ENCODE measurements at places on chromosomes 3 and 15.

DNA sequence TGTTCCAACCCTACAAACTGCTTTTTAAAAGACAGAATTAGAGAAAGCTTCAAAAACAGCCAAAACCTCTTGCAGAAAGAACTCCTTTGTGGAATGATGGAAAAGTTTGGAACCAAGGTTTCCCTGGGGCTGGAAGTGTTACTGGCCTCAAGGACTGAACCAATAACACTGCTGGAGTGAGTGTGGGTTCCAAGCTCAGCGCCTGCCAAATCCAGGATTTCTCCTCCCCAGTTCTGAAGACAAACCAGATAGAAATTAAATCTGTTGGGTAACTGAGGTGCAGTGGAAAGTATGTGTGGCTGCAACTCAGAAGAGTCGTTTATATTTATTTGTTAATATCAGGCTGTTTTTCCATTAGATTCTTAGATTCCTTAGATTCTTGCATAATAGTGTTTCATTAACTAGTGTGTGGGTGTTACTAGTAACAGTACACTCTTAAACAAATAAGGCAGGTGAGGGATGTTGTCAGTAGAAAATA is 66.5 kb upstream of the FNDC3B start:
- peak; percentile 45 for DNase-seq

- DNase-seq = no peak
Measured at GRCh38 chr3:124593442-124593829, 136.8 kb upstream of the UMPS start.

- no peak for DNase-seq
Measured at GRCh38 chr15:26967719-26968269, 3.2 kb upstream of the GABRG3 start.

GRCh38 chr3:141292356-141293058 is 60.9 kb downstream of the PXYLP1 start:
- DNase-seq = no peak

DNA sequence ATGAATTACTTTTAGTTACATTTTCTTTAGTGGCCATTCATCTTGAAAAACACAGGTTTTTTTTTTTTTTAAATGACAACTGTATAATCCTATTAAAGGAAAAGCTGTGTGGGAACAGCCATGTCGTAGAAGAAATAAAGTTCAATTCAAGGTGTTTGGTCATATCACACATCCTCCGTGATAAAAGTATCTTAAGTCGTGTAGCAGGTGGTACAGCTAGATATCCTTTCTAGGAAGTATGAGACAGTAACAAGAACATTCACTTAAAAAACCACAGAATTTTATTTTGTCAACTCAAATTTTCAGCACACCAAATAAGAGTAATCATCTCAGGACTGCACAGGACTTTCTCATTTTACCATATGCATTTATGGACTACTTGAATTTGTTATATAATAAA is 16.1 kb downstream of the ZDHHC23 start:
- no peak for DNase-seq

GRCh38 chr3:13009132-13009945 is 63.9 kb downstream of the IQSEC1 start:
- no peak for DNase-seq

DNA sequence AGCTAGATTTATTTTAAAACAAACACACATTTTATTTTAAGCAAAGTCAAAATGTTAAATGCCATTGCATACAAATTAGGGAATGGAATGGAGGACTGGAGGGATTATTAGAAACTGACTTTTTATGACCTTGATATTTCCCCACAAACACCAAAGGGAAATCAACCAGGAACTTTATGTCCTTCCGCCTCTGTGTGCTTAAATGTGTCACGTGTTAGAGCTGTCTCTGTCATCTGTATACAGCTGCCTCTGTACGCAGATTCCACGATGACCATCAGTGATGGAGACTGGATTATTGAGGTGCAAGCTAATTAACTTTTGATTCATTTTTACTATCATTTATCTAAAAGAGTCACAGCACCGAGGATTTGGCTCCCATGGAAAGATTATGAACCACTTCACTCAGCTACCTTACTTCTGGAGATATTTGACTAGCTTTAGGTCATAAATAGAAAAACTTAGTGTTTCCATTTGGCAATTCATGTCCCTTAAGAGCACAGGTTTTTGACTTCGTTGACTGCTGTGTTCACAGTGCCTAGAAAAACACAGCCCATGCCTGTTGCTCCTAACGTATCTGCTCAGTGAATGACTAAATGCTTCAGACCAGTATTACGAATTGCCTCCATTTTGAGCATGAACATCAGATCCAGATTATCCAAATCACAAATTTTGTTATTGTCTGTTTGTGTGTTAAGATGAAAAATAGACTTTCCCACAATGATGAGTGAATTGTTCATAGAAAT is 1048.1 kb downstream of the MCTP2 start:
- no peak for DNase-seq

- peak; percentile 33 for DNase-seq
Measured at GRCh38 chr3:49470714-49471420, 800 bp downstream of the DAG1 start.

DNA sequence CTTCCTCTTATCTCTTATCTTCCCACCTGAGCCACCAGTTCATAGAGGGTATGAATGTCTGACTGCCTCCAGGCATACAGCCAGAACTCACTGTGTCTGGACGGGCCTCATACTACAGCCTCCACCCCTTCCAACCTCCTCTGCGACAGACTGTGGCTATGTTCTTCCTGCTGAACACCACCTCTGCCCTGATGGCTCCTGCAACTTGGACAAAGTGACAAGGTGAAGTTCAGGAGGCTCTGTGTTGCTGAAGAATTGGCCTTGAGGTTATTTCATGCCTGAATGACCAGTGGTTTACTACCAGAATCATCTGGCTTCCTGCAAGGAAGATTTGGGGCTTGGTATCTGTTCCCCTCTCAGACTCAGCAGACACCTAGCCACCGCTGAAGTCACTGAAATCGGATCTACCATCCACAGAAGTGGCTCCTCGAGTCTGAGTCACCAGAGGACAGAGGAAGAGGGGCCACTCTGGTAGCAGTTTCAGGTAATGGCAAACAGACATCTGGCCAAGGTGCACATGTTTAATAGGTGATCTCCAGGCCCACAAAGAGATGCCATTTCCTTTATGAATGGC is 14.2 kb upstream of the ULK3 start:
- DNase-seq = no peak

DNA sequence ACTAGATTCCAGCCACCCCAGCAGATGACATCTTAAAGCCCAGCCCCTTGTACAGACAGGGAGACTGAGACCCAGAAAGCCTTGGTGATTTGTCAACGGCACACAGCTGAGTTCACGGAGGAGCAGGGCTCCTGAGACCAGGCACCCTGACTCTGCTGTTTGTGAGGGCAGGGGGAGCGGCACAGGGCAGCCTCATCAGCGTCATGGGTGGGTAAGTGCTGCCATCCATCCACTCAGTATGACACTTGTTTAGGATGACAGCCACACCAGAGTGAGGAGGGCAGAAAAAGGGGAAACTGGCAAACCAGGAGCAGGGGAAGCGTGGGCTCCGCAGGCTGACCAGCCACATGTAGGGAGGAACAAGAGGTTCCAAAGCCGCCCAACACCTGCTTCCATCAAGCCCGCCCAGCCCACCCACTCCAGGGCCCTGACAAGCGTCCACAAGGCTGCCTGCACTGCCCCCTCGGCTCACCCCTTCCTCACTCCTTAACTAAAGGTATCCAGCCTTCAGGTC is 19.9 kb downstream of the RBPMS2 start:
- DNase-seq = no peak

DNA sequence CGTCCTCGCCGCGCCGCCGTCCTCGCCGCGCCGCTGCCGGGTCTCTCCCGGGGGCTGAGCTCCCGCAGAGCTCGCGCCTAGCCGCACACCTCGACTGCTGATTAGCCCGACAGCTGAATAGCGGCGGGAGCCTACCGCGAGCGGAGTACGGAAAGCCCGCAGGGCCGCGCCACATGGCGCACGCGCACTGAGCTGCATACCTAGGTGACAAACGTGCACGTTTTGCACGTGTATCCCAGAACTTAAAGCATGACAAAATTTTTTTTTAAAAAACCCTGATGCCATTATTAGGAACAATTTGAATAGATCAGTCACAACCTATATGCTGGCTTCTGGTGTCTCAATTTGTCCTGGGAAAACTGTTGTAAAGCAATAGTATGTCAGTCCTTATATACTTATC is at the start of gene GOLGA8A:
Gene GOLGA8A, minus strand, starts transcription at position 122 of the 400 bp plus-strand sequence. CDS start 48,117 bp downstream, outside the sequence.
- DNase-seq = peak; percentile 43

GRCh38 chr3:11154036-11154952 is at the start of gene HRH1:
TSS of gene HRH1 (plus strand) at chr3:11154493. CDS start at chr3:11259038, 104,545 bp downstream.
- no peak for DNase-seq

- no peak for DNase-seq
Measured at GRCh38 chr3:58055314-58055713, 47.1 kb downstream of the FLNB start.

- no peak for DNase-seq
Measured at GRCh38 chr3:194840661-194841514, 155.2 kb downstream of the FAM43A start.

GRCh38 chr3:84680700-84681099 is 278.1 kb upstream of the CADM2 start:
- no peak for DNase-seq

DNA sequence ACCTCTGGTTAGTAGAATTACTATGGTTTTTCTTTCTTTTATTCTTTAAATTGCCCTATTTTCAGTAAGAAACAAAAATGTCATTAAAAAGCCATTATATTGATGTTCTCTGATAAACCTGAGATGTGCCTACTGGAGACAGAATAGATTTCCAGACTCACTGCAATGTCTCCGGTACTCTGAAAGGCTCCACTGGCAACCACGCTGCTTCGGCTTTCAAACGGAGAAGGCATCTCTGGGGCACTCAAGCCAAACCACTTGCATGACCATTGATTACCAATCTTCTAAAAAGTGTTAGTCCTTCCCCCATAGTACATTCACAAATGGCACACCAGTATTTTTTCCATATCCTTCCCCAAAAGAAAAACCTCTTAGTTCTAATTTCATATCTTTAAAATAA is 82.6 kb downstream of the CBLB start:
- no peak for DNase-seq

DNA sequence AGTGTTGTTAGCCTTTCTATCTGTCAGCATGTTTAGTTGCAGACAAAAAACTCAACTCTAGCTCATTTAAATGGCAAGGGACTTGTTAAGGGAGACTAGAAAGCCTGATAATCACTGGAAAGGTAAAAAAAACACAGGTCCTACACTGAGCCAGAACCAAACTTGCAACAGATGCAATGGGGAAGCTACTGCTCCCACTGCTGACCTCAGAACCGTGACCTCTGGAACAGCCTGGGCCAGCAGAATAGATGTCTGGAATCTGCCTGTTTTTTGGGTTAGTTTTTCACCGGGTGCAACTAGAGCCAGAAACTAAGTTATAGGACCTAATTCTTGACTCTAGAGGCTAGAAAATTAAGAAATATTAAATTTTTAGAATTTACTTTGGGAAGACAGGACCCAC is 32.5 kb upstream of the ARL14 start:
- DNase-seq = no peak

DNA sequence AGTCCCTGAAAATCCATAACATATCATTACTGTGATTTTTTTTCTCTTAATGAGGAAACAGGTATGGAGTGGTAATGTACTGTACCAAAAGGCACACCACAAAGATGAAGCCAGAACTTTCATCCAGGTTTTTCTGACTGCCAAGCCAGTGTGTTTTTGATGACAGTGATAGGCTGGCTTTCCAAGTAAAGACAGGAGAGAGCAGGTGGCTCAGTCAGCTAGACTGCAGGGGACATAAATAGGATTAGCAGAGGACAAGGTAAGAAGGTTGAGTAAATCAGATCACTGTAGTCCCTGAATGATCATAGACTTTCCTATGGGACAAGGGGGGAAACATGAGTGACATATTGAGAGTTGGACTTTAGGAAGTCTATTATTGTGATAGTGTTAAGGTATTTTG is 127.9 kb downstream of the GADL1 start:
- no peak for DNase-seq

GRCh38 chr3:13705702-13706280 is 156.9 kb downstream of the FBLN2 start:
- DNase-seq = no peak

DNA sequence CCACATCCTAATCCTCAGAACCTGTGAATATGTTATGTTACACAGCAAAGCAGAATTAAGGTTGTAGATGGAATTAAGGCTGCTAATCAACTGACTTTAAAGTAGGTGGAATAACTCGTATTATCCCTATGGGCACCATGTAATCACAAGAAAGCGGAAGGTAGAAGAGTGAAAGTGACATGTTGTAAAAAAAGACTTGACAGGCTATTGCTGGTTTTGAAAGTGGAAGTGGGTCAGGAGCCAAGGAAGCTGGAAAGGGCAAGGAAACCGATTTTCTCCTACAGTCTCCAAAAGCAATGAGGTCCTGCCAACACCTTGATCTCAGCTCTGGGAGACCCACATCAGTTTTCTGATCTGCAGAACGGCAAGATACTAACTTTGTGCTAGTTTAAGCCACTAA is 6.6 kb downstream of the TP63 start:
- no peak for DNase-seq

- peak; percentile 29 for DNase-seq
Measured at GRCh38 chr3:187210545-187211327, 13.4 kb downstream of the RTP1 start.

- DNase-seq = peak; percentile 19
Measured at GRCh38 chr3:12830785-12831156, 10.6 kb downstream of the RPL32 start.

- peak; percentile 91 for DNase-seq
Measured at GRCh38 chr15:63950911-63951481, 95.3 kb downstream of the DAPK2 start.

GRCh38 chr15:73949496-73949895 is 23.2 kb downstream of the LOXL1 start:
- no peak for DNase-seq

GRCh38 chr3:156181509-156181908 is 61.1 kb downstream of the KCNAB1 start:
- DNase-seq = peak; percentile 30

- DNase-seq = no peak
Measured at GRCh38 chr15:85849946-85850345, 55.2 kb upstream of the KLHL25 start.

DNA sequence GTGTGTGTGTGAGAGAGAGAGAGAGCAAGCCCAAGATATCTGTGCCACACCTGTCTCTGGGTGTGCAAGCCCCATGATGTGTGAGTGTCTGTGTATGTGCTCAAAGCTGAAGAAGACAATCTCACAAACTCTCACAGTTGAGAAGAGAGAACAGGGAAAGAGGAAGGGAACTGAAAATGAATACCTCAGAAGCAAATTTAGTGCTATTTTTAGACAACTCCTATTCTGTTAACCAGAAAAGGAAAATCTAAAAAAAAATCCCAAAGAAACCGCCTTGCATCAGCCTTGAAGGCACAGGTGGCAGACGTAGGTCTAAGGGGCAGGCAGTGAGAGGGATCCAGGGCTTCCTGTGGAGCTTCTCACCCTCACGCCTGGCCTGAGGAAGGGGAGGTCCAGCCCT is 47.8 kb downstream of the ATP2B2 start:
- DNase-seq = no peak

- DNase-seq = no peak
Measured at GRCh38 chr3:169054471-169054870, 609.0 kb downstream of the MECOM start.

Measured in choroid plexus epithelial cell (primary cell).